Peyer's patch (tissue), 4 donors: ENCODE measurements at places on chromosomes 11 and 22.

- no peak for DNase-seq
Measured at GRCh38 chr11:124119103-124119502, 3.9 kb downstream of the VWA5A start.

DNA sequence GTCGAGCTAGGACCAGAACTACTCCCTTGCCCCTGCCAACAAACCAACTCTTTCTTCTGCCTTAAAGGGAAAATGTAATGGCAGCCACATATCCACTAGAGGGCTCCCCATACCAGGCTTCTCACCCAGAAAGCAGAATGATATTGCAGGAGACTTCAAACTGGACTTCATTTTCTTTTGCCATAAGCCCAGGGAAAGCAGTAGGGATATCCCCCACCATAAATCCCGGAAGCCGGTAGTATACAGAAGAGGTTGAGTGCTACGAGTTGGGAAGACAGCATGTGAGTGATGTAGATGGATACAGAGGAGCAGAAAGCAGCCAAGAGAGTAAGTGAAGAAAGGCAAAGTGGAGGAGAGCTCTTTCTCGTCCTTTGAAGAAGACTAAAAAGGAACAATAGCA is 12.1 kb downstream of the PLAAT5 start:
- no peak for DNase-seq

DNA sequence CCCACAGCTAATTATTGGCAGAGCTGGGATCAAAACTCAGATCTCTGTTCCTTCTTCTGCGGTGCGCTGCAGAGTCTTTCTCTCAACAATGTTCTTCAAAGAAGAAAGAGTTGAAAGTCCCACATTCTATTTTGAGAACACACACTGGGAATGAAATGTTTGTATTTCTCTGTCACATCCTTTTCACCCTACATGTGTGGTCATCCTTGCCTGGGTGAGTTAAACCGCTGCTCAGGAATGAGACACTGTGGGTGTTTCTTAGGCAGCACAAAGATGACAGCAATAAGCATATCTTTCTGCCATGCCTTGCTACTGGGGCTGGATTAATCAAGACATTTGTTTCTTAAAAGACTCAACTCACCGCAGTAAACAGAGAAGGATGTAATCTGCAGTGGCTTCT is 222.6 kb downstream of the LARGE1 start:
- no peak for DNase-seq

DNA sequence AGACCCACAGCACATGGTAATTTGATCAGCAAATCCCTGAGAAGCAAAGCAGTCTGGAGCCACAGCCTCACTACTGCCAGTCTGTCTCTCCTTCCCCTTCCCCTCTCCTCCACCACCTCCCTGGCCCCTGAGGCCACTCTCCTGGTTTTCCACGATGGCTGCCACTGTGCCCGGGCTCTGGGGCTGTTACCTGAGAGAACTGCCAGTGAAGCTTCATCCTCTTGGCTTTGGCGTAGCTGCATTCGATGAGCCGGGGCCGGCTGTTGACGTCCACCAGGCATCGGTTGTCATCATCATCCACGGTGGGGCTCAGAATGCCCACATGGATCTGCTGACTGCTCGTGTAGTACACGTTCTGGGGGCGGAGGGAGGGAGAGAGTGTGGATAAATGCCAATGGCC is 60.2 kb downstream of the CSNK2A3 start:
- no peak for DNase-seq
